Left lung (tissue), 14 donors: ENCODE measurements at places on chromosomes 11 and 22. TPM values are rescaled to one million over a fixed set of nuclear protein-coding genes. Genes with fewer than 3 reads are reported as not detected.

DNA sequence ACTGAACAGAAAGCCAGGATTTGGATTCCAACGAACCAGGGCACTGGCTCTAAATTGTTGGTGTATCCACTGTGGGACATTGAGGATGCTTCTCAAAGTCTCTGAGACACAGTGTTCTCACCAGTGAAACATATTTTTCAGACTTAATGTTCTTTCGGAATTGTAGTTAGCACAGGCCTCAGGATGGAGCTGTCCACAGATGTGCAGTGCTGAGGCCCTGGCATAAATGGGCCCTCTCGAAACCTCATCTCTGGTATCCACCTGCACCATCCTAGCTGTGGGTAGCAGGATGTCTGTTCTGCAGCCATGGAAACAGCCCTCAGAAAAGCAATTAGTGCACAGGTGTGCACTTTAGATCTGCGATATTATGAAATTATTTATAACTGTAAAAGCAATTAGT is 656.8 kb downstream of the TBC1D22A start:
- DNase-seq: no peak

- DNase-seq: no peak
These were observed 48.6 kb downstream of the CADM1 start for GRCh38 chr11:115455613-115456012.

The ACTN3 gene
- not detected for total RNA-seq

The LDHAL6A gene
- total RNA-seq: not detected

The SNX15 gene
- total RNA-seq: 27.4 TPM
